Aorta (tissue), 5 donors: ENCODE measurements at places on chromosomes 13 and 19. TPM values are rescaled to one million over a fixed set of nuclear protein-coding genes. Genes with fewer than 3 reads are reported as not detected.

- no peak for DNase-seq
Observed at GRCh38 chr19:28862238-28862637, 350.7 kb downstream of the UQCRFS1 start.

DNA sequence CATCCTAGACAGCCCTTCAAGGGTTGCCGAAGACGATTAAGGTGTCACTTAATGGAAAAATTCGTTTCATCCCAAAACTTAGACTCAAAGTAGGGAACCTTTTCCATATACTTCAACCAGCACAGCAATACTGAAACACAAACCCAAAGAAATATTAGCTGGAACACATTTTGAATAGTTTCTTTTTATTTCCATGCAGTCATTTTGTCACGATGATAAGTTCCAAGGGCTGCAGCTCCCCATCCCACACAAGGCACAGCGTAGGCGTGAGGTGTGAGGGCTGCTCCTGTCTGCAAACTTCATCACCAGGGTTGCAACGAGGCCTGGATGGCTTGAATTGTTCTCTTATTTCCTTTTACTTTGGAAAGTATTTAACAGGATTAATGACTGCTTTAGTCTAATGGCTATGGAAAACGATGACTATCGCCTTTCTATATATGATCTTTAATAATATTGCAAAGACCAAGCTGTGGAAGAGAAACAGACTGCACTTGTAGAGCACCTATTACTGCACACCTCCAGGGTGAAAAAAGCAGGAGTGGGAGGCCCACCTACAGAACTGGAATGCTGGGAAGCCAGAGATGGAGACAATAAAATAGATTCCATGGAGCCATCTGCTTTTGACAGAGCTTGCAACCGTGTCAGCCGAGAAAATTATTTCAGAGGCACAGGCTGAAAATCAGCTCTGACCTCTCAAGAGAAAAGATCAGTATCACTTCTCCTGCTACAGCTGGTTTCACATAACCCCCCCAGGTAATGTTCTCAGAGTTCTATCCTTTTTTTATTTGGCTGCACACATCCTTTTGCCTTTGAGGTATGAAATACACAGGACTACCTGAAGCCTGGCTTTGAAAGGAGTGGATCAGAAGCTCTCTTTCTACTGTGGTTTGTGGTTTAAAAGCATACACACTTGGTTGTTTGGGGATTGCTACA is 274.5 kb upstream of the NBEA start:
- DNase-seq = no peak

DNA sequence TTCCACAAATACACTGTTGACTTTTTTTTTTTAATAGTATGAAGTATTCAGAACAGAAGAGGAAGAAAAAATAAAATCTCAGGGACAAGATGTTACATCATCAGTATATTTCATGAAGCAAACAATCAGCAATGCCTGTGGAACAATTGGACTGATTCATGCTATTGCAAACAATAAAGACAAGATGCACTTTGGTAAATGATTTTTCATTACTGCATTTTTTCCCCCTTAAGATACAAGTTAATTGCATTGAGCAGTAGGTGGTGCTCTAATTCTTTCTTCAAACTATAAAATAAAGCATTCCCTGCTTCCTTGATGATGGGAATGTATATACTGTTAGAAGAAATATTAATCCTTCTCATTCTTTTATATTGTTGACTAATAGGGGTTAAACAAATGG is 17.1 kb downstream of the UCHL3 start:
- DNase-seq = no peak

- no peak for DNase-seq
Observed at GRCh38 chr13:100175803-100176182, 86.9 kb downstream of the PCCA start.

STXBP2 gene
- 11.4 TPM for polyA plus RNA-seq

GRCh38 chr19:51094696-51095279 is 12.1 kb upstream of the KLK14 start:
- peak; percentile 76 for DNase-seq

GRCh38 chr19:13146763-13147563 is 3.2 kb downstream of the STX10 start:
- no peak for DNase-seq

MBD3L2 gene
- polyA plus RNA-seq = not detected

- no peak for DNase-seq
Observed at GRCh38 chr13:22227895-22228294, 557.0 kb downstream of the FGF9 start.

DNA sequence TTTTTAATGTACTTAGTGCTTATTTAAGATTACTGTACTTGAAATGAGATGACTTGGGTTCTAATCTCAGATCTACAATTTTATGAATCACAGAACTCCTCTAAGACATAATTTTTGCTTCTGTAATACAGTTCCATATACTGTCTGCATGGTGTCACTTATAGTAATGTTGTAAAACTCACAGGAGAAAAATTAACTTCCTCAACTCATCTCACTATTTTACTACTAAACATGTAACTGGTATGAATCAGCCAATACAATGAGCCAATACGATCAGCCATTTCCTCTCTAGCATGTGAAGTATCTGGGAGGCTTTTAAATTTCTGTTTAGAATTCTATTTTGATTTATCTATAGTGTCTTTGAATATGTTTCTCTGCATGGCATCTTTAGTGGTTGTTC is 85.3 kb downstream of the NHLRC3 start:
- no peak for DNase-seq

DNA sequence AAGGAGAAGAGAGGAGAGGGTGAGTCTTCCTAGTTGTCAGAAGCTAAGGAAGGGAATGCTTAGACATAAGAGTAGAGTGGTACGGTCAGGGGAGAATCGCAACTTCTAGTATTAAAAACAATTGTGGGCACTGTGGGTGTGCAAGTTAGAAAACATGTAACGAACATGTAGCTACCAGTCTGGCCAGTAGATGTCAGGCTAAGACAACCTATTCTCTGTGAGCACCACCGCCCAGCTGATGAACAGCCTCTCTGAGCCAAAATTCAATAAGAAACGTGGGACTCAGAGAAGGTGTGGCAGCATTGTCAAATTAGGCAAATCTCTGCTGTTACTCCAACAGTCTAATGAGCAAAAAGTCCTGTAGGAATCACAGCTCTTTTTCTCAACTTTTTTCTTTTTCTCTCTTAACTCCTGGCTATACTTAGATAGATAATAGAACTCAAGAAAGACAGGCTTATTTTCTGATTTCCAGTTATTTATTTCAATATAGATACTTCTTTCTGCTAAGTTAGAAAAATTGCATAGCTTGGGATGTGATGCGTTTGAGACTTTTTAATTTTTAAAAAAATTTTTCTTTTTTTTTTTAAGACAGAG is 186.2 kb downstream of the USP12 start:
- DNase-seq = no peak

UNC13A gene
- polyA plus RNA-seq = 1.3 TPM

DNA sequence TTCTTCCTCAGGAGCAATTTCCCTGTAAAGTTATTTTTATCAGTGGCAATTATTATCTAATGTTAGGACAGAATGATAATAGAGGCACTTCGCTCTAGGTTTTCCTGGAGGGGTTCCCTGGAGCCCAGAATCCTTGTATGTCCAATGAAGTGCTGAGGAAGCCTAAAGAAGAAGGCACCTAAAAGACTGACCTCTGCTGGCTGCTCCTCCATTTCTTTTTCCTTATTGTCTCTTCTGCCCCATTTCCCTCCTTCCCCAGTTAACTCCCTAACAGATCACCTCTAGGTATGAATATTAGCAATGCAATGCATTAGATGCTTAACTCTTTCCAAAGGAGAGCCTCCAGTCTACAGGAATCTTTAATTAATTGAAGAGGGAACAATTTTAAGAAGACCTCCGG is 985.4 kb downstream of the DIAPH3 start:
- no peak for DNase-seq

ZNF154 gene
- 5.2 TPM for polyA plus RNA-seq

GRCh38 chr19:16772841-16773240 is 53.2 kb downstream of the NWD1 start:
- DNase-seq = no peak

DNA sequence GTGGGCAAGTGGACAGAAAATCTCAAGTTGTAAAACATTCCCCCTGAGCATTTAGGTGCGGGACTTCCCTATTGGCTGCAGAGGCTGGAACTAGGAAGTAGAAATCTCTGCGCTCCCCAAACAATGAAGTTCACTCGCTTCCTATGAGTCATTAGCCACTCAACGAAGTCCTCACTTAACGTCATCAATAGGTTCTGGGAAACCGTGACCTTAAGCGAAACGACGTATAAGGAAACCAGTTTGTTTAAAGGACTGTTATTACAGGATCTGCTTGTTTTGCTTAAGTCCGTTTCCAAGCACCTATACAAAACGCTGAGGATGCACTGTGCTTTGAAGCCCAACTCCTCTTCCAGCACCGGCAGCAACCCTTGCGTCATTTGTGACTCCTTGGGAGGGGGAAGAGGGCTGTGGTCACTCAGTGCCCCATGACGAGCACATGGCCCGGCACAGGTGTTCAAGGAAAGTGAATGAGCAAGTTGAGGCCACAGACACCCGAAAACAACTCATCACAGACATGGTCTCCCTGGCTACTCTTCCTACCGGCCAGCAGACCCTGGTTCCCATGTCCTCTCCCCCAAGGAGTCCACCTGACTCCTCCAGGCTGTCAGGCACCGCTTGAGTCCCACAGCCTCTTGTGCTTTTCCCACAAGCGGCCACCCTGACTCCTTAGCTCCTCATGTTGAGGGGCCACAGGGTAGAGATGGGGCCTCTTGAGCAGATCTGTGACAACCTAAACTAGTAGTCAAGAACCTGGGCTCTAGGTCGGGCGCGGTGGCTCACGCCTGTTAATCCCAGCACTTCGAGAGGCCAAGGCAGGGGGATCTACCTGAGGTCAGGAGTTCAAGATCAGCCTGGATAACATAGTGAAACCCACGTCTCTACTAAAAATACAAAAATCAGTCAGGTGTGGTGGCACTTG is 4.8 kb downstream of the RPS16 start:
- peak; percentile 72 for DNase-seq

GRCh38 chr13:91893040-91893439 is 494.6 kb downstream of the GPC5 start:
- DNase-seq = no peak

CASP14 gene
- polyA plus RNA-seq = not detected

ZNF583 gene
- 3.1 TPM for polyA plus RNA-seq

- no peak for DNase-seq
Observed at GRCh38 chr13:73913751-73914518, 220.3 kb downstream of the KLF12 start.

FAM216B gene
- polyA plus RNA-seq = not detected

GRCh38 chr19:42067315-42067888 is 2.6 kb downstream of the GRIK5 start:
- DNase-seq = no peak

DNA sequence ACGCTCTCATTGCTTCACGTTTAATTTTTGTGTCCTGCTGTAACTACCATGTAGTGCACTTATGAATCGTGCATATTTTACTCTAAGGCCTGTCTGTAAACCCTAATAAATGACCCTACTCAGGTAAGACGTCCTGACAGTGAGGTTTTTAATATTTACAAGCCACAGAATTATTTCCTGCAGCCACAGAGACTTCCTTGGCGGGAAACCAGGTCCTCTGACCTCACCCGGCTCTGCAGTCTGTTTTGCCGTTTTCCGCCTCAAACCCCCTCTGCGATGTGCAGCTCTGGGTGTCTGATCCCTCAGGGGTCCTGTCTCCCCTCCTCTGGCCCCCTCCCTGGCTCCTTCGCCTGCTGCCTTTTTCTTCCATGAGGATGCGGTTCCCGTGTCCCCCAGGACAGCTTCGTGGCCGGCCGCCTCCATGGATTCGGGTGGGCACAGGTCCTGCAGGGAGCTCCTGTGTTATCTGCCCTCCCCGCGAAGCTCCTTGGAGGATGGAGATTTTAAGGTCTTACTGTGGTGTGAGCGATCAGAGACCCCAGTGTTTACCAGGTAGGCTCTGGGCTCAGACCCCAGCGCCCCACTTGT is 66.3 kb downstream of the MCF2L start:
- peak; percentile 41 for DNase-seq

DNA sequence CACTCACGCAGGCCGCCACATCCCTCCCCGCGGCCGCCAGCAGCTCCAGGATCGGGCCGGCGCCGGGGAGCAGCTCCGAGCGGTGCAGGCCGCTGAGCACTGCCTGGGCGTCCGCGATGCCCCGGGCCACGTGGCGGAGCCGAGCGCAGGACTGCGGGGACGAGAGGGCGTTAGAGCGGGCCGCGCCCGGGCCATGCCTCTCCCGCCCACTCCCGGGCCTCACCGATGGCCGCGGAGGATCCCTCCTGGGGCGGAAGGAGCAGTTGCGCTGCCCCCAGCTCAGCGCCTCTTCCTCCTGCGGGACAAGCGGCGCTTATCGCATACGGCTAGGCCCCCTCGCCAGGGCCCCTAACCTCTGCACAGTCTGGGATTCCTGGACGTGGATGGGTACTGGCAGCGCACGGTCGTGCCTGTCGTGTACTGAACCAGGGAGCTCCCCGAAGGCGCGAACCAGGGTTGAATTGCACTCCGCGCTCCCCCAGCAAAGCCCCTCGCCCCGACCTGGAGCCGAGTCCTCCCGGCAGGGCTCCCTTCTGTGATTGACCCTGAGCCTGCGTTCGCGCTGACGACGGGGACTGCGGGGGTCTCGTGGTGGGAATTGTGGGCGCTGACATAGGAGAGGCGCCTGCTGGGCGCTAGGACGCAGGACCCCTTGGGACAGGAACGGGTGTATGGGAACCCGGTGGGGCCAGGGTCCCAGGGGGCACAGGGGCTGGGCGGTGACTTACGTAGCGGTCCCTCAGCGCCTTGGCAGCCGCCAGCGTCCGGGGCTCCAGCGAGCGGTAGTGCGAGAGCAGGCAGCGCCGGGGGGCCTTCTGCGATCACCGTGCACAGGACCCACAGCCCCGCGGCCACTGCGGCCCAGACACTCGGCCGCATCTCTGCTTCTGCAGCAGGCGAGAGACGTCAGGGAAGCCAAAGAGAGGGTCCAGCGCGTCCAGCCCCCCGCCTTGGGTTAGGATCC is 673 bp downstream of the IFNL4 start:
- no peak for DNase-seq

FPR1 gene
- 13.5 TPM for polyA plus RNA-seq

GRCh38 chr13:101181076-101181685 is 235.1 kb downstream of the NALCN start:
- DNase-seq = no peak

OLFM2 gene
- polyA plus RNA-seq = 14.5 TPM

HCN2 gene
- 0.08 TPM for polyA plus RNA-seq

C2CD4C gene
- polyA plus RNA-seq = not detected

DNA sequence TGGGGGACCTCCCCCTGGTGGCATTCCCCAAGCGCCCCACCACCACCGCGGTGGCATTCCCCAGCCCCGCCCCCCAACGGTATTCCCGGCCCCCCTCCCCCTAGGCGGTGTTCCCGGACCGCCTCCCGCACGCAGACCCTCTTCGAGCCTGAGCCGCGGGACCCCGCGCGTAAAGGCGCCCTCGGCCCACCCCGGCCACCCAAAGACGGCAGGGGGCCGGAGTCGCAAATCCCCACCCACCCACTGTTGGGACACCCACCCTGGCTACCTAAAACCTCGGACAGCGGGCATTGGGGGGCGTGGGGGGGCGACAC is 22.4 kb downstream of the OLFM2 start:
- no peak for DNase-seq

RASGRP4 gene
- 4.1 TPM for polyA plus RNA-seq

NCAN gene
- not detected for polyA plus RNA-seq

RFPL4A gene
- not detected for polyA plus RNA-seq
